ENCODE measurements at places on chromosomes 11 and 22.

DNA sequence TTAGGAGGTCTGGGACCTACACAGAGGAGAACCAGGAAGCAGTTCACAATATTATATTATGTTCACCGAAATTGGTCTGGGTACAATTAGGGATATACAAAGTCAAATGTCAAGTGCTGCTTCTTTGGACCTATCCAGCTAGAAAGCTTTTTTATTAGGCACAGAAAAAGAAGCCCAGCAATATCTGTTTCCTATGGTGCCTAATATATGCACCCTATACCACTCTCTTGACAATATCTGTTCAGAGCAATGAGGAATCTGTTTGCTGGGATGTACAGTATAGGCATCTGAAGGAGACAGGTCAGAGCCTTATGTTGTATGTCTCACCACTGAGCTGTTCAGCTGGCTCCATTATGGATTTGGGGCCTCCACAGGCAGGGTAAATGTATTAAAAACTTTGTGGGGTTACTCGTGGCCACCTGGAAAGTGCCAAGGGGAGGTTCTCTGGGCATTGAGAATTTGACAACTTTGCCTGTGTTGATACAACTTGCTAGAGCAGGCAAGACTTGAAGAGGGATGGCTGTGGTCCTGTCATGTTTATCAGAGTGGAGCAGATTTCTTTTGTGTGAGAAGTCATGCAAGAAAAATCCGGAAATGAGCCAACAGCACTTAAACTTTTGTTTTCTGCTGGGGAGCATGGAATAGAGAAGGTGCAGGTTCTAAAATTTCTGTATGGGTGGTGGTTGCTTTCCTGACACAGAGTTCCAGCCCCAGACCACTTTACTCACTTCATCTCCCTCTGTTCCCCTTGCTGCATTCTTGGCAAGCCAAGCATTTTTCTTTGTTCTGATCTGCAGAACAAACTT, 10.1 kb downstream of the STIM1 start:
- DNase-seq: no peak

DNA sequence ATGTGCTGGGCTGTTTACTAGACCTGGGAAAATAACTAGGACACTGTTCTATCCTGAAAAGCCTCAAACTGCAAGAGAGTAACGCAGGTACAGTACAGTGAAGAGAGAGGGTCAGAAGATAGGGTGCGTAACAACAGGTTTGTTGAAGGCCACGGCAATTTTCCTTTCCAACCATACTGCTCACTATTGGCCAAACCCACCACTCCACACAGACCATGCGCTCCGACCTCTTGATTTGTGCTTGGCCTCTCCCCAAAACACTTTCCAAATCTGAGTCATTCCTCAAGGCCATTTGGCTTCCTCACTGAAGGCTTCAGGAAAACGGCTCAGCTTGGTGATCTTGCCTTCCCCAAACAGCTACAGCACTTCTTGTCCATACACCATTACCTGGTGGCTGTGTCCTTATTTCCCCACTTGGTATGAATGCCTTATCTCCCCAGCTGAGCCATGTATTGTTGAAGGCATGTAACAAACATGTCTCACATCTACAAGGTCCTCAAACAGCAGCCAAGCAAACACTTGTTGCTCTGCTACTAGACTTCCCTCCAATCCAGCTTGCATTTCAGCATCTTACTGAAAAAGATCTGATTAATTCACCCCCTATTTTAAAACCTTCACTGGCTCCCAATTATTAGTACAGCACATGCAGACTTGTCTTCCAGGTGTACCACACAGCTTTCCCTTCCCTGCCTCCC, 40.9 kb downstream of the TCF20 start:
- no peak for DNase-seq

DNA sequence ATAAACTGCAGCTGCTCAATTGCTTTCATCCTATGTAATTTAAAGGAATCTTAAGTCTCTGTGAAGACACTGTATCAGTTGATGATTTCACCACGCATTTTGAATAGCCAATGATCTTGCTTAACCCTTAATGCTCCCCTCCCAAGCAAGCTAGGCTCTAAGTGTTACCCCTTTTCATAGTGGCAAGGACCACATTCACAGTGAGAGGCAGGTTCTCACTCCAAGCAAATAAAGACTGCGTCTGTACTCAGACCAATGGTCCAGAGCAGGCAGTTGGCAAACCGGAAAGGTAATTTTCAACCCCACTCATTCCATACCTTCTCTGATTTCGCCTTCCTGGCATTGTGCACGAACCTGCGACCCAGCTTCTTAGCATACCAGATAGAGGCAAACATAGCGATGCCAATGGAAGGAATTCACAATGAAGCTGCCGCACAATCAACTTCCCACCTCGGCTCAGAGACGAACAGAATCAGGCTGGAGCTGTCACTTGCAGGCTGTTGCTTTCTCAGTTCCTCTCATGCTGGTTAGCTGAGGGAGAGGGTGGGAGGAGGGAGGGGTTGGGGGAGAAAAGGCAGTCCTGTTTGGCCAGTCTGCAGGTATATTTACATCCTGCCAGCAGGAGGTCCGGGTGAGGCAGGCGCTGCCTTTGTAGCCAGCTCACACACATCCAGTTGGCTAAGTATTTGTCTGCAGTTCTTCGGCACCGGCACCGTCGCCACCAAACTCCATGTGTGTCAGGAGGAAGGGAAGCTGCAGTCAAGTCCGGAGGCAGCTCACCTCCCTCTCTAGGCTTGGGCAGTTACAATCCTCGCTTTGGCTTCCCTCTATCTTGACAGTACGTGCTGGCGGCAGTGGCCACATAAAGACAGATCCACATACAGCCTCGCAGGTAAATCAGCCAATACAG, 1151.2 kb upstream of the CCDC90B start:
- no peak for DNase-seq

DNA sequence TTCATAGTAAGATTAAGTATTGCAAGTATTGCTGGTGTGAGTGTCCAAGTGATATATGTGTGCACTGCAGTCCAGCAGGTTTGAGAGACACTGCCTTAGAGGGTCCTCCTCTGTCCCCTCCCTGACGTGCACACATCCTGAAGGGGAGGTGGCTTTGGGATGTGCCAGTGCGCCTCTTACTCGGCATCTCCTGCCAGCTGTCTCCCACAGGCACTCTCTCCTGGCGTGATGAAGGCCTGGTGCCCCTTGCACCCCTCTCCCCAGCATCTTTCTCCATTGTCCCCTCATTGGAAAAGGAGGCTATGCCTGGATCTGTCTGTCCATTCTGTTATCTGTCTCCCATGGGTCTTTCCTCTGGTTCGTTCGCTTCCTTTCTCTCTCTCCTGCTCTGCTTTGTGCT, 24.2 kb downstream of the GTPBP1 start:
- DNase-seq: no peak

- no peak for DNase-seq
Observed at GRCh38 chr22:23579870-23580575, at the start of gene IGLL1. IGLL1 (minus strand) TSS chr22:23580290; CDS start chr22:23580190, 100 bp downstream.

DNA sequence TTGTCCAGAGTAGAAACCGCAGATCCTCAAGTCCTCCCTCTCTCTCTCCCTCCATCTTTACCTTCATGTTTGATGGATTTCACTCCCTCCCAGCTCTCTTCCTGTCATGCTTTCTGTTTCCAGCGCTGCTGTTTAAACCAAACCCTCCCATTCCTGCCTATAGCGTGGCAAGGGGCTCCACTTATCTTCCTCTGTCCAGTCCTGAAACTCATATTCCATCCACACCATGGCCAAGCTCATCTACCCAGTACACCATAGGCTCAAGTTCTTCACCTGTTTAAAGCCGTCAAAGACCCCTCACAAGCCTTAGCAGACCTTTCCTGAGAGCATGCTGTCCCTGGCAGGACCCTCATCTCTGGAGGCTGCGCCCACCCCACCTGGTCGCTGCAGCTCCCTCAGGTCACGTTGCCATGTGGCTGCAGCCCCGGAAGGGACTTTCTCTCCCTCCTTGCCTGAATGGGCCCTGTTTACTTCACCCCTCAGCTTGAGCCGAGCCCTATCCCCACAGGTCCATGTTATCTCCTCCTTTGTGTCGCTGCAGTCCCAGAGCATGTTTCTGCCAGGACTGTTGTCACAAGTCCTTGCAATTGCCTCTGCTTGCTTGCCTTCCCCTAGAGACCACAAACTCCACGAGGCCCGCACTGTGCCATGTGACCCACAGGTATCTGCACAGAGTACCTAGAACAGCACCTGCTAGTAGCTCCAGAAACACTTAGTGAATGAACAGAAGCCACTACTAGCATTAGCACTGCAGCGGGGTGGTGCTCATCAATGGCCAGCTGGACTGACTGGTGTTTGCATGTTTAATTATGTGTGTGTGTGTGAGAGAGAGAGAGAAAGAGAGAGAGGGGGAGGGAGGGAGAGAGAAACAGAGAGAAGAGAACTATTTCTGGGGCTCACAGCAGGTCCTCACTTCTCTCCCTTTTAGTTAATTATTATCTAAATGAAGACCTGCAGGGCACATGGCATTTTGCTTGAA, 149.4 kb upstream of the SNX19 start:
- DNase-seq: no peak

Data from breast epithelium (tissue), 4 donors.